ENCODE measurements at places on chromosomes 1 and 21.
A peak's percentile ranks its signal among the peaks of the same experiment; 100 is the strongest.

DNA sequence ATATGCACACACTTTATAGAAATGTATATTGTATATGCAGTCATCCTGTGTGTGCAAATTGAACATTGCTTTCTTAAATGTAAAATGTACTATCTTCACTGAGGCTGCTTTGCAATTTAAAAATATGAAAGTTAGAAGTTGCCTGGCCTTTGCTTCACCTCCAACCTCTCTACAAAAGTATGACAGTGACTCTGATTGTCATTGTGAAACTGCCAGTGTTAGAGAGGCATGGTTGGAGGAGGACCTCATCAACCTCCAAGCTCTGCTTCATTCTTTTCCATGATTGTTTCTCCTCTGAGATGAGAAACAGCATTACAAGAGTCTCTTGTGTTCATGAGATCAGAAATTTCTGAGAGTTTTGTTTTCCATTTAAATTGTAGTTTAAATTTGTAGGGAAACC lies 185.5 kb downstream of the ZC3H11B start:
- no peak for DNase-seq

- DNase-seq = no peak
Observed at GRCh38 chr1:88685259-88685620, 1.2 kb downstream of the PKN2 start.

GRCh38 chr1:16631248-16632043 lies 18.1 kb upstream of the NBPF1 start:
- DNase-seq = no peak

- DNase-seq = no peak
Observed at GRCh38 chr1:75400716-75401115, 210.2 kb downstream of the SLC44A5 start.

DNA sequence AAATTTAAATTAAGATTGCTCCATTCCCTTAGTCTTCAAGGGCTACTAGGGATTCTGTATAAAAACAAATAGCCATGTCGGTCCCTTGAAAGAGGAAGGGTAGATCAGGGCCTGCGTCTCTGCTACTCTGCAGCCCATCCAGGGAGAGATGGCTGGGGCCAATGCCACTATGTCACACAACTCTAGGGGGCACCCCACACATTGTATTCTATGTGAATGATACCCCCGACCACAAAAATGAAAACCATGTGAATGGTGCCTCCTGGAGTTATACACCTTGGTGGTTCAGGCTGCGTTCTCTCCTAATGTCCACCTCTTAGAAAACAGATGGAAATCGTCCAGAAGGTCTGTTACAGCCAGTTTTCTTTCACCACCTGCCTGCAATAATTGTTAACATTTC lies 18.0 kb downstream of the PIK3C2B start:
- DNase-seq = no peak

- peak; percentile 39 for DNase-seq
Observed at GRCh38 chr1:233025157-233025556, 74.7 kb downstream of the NTPCR start.

DNA sequence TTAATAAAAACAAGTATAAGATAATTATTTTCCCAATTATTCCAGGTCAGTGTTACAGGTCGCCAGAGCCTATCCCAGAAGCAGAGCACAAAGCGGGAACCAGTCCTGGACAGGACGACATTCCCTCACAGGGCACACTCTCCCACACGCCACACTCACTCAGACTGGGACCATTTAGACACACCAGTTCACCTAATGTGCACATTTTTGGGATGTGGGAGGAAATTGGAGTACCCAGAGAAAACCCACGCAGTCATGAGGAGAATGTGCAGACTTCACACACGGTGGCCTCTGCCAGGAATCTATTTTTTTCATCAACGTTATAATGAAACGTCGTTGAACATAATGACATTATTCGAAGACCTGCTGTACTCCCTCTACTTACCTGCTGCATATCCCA lies 20.5 kb upstream of the NRDC start:
- DNase-seq = no peak

DNA sequence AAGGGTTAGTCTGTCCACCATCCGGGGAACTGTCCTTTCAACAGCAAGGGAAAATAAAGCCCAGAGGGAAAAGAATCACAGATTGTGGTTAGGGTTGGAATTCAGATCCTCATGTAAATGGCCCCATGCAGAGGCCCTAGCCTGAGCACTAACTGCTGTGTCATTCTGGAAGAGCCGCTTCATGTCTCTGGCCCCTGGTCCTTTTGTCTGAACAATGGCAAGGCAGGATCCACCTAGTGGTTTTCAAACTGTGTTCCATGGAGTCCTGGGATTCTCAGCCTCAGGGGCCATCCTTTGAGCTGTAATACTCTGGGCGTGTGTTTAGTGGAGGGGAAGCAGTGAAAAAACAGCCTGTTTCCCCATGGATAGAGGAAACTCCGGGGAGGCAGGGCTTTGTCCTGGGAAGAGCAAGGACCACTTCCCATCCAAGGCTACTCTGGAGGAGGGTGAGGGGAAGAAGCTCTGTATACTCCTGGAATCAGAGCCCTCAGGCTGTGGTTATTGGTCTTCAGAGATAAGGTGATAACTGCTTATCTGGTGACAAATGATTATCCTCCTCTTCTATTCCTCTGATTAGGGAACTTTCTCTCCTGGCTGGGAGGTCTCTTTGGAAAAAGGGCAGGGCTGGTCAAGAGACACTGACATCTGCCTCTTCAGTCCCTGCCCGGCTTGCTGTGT lies 19.2 kb downstream of the PAX7 start:
- no peak for DNase-seq

GRCh38 chr1:118275472-118276115 lies 90.6 kb upstream of the SPAG17 start:
- DNase-seq = no peak

DNA sequence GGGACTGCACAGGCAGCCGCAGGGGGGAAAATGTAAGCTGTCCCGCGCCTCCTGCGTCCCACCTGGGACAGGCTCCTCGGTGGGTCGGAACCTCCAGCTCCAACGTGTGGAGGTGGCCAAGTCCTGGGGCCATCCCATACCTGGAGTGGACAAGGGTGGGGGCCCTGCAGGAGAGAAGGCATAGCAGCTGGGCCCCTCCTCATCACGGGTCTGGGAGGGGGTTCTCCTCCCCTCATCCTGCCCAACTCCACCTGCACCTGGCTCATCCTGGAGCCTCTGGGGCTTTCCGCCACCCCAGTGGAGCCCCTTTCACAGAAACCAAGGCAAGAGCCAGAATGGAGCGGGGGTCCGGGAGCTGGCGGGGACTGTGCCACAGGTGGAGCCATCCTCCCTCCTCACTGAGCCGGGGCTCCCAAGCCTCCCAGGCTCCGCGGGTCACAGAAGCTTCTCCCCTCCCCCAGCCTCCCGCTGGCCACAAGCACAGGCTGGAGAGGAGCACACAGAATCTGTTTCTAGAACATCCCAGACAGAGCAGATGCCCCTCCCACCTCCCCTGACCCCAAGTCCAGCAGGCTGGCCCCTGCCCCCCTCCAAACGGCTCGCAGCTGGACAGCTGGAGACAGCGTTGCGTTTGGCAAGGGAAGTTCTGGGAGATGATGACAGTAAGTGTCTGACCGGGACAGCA lies 65.8 kb downstream of the MEGF6 start:
- DNase-seq = no peak

All from D721Med (cell line).